Memory B cell (primary cell): ENCODE measurements at places on chromosomes 11 and 22.

- no peak for DNase-seq
Measured at GRCh38 chr11:120068114-120068573, 69.8 kb downstream of the TRIM29 start.

- no peak for DNase-seq
Measured at GRCh38 chr11:41878095-41878494, 418.6 kb upstream of the LRRC4C start.

DNA sequence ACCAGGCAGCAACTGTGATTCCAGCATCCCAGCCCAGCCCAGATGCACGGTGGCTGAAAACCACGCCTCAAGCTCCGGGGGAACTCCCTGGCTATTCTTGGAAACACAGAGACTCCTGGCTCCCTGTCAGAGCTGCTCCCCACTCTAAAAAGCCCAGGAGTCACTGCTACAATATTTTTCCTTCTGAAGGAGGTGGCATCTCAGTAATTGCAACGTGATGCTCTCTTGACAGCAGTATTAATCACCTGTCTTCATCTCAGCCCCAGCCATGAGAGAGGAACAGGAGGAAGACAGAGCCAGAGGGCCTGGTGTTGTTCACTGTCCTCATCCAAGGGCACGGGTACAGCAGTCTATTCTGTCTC is 26.9 kb downstream of the DRD2 start:
- DNase-seq, result no peak

- no peak for DNase-seq
Measured at GRCh38 chr11:86523738-86524619, 148.4 kb downstream of the ME3 start.

DNA sequence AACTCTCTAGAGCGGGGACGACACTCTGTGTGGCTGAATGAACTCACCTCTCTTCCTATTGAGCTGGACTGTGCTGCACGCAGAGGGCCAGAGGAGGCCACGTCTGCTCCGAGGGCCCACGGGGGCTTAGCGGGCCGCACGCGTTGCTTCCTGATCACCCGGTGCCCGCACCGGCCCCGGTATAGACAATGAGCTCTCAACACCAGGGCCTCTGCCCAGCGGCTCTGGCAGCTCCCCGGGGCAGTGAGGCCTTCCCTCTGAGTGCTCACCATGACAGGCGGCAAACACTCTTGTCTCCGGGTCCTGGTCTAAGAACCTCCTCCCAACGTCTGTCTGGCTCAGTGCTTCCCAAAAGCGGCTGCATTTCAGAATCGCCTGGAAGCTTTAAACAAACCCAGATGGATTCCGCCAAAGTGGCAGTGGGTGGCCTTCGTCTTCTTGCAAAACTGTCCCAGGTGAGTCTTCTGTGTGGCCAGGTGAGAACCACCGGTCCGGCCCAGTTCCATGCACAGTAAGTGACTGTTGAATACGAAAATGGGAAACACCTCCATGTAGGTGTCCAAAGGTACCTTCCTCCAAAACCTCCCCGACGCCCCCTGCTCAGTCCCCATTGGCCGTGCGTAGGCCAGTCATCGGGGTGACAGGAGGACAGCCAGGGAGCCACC is 47.8 kb upstream of the CCND1 start:
- DNase-seq, result no peak

GRCh38 chr11:93622043-93622442 is 39.4 kb upstream of the CEP295 start:
- DNase-seq, result no peak
